ENCODE measurements at places on chromosomes 3 and 15.

- DNase-seq = no peak
Observed at GRCh38 chr15:90659481-90659880, 57.7 kb upstream of the BLM start.

- no peak for DNase-seq
Observed at GRCh38 chr3:123724306-123724705, 139.5 kb upstream of the HACD2 start.

DNA sequence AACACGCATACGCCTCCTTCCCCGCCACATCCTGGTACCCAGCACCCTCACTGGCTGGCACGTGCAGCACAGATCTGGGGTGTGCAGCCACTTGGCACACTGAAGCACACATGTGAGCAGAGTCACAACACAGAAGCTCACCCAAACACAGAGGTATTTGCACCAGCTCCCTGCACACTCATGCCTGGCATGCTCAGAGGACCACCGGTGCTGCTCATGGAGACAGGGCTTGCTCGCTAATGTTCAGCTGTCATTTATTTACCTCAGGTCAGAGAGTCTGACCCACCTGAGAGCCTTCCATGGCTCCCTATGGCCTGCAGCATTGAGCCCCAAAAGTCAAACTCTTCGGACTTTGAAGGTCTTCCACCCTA lies 70.4 kb downstream of the ADAMTS7 start:
- no peak for DNase-seq

- DNase-seq = no peak
Observed at GRCh38 chr3:15309662-15310335, 22.6 kb downstream of the SH3BP5 start.

DNA sequence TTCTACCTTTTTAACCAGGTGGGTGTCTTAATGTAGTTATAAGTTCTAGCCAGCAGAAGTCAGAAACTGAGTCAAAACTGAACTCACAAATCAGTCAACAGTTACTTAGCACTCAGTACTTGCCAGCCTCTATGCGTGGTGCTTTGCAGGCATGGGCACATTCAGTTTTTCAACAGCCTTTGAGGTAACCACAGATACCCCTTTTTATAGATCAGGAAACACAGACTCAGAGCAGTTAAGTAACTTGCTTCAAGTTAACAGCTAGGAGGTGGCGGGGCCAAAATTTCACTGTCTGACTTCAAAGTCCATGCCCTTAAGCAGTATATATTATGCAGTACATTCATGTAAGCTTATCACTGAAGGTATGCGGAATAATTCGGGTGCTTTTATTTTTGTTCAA lies 139.4 kb downstream of the FHIT start:
- no peak for DNase-seq

- no peak for DNase-seq
Observed at GRCh38 chr15:77759896-77760592, 127.3 kb upstream of the LINGO1 start.

GRCh38 chr15:100245487-100245820 lies 96.3 kb downstream of the ADAMTS17 start:
- no peak for DNase-seq

DNA sequence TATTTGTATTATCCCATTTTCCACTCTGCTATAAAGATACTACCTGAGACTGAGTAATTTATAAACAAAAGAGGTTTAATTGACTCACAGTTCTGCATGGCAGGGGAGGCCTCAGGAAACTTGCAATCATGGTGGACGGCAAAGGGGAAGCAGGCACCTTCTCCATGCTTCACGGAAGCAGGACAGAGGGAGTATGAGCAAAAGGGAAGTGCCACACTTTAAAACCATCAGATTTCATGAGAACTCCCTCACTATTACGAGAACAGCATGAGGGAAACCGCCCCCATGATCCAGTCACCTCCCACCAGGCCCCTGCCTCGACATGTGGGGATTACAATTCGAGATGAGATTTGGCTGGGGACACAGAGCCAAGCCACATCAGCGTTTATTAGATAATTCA lies 172.8 kb downstream of the NR2F2 start:
- DNase-seq = no peak

DNA sequence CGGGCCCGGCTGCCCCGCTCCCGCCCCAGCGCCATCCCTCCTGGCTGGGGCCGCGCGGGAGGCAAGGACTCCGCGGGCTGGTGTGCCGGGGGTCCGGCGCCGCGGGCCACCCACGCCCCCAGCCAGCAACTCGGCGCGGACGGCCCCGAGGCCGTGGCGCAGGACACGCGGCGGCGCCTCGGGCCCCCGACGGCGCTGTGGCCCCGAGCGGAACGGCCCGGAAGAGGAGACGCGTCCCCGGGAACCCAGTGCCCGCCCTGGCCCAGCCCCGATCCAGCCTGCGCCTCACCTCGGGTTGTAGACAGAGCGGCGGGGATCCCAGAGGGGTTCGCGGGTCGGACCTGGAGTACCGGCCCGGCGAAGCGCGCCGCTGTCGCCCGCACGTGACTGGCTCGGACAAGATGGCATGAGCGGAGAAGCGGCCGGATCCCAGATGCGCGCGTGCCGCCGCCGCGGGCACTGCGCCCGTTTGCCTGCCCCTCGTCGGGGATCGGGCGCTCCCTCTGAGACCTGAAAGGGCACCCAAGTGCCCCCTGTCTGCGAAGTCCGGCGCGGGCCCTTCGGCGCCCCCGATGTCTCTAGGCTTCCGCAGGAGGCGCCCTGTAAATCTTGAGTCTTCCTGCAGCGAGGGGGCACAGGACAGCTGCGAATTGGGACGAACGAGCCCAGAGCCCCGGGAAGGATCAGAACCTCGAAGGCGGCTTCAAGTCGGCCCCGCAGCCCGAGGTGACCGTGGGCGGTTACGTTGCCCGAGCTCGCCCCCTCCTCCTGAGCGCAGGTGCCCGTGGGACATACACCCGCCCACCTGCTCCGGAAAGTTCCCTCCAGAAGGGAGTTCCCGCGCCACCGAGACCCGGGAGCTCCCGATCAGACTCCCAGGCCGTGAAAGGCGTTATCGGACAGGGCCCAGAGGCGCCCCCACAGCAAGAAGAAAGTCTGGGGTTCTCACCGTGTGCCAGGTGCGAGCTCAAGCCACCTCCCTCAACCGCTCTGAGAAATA lies 598 bp upstream of the SFMBT1 start:
- peak; percentile 81 for DNase-seq

- DNase-seq = no peak
Observed at GRCh38 chr3:54986294-54986693, 58.4 kb upstream of the LRTM1 start.

DNA sequence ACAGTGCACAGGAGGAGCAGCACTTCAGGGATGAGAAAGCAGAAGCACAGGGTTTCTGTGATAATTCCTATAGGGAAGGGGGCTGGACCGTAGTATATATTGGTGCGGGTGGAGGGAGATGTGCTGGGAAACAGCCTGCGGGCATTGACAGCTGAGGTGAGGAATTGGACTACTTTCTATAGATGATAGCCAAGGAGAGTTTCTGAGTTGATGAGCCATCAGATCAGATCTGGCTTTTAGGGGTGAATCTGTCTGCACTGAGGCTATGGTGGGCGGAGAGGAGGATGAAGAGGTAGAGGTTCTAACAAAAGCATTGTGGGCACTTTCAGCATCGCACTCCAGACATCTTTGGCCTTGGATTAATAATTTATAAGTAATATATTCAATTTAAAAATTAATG lies 33.1 kb downstream of the SELENOT start:
- no peak for DNase-seq

DNA sequence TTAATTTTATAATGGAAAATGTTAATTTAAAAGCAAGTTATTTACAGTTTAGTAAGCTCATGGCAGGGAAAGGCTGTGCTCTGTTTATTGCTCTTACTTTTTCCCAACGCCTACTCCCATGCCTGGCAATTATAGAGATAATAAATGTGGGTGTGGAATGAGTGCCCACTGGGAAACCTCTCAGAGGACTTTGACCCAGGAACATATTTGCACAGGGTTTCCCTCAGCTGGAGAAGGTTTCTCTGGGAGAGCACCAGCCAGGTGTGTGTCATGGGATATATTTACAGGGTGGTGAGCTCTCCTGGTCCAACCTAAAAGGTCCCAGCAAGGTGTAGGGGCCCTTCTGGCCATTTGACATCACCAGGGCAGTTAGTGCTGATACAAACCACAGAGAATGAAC lies 27.9 kb downstream of the ZNF710 start:
- DNase-seq = no peak

DNA sequence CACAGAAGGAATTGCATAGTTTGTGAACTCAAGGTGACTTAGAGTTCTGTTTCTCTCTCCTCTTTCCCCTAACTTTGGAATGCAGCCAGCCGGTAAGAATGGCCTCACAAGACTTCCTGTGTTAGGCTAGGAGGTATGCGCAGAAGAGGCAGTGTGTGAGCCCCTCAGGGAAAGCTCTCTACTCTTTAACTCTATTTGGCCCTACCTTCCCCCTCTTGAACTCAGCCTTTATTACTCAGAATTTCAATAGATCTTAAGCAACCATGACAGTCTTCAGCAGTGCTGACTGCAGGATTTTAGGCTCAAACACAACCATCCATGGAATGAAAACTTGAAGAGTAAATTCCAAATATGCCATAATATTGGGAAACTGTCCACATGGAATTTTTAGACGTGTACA lies 209.5 kb downstream of the DTWD1 start:
- DNase-seq = no peak

DNA sequence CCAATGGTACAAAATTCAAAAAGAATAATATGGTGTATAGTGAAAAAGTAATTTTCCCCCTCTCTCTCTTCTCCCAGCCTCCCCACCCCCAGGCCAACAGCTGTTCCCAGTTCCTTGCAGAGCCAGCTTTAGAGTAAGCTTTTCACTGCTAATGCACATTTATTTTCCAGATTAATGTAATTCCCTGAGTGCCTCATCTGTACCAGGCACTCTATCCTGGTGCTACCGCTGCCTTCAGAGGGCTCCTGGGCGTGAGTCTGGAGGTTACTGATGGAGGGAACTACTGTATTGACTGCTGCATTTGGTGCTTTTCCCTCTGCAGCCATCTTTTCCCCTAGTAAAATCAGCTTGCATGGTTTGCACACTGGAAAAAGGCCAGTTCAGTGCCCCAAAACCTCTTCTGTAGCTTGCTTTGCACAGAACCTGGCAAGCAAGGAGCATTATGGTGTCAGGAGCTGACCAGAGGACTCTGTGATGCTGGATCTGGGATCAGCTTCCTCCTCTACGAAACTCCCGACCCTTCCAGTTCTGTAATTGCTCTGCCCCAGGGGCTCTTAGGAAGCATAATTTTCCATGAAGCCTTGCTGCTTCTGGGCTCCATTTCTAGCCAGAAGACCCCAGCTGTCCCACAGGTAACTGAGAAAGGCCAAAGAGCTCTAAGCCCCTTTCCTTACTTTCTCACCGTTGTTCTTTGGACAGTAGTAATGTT lies 8.5 kb upstream of the USP3 start:
- DNase-seq = peak; percentile 72

- DNase-seq = no peak
Observed at GRCh38 chr3:69776289-69776688, 37.0 kb downstream of the MITF start.

DNA sequence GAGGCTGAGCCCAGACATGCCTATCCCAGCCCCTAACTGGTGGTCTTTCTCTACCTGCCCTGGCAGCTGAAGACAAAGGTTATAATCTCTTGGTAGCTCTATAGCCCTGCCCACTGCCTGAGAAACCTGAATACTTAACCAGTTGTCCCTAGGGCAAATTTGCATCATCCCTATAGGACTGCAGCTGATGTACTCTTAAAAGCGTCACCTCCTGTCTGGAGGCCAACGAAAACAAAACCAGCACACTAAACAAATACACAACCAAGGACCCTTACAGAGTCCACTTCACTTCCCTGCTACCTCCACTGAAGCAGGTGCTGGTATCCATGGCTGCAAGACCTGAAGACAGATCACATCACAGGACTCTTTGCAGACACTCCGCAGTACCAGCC lies 98.0 kb downstream of the KCNAB1 start:
- DNase-seq = no peak

DNA sequence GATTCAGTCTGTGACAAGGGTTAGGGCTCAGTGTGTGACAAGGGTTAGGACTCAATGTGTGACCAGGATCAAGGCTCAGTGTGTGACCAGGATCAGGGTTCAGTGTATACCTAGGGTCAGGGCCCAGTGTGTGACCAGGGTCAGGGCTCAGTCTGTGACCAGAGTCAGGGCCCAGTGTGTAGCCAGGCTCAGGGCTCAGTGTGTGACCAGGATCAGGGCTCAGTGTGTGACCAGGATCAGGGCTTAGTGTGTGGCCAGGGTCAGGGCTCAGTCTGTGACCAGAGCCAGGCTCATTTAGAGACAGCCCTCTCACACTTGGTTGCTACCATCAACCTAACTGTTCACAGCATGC lies 24.2 kb downstream of the LOXL1 start:
- DNase-seq = no peak

GRCh38 chr15:48498828-48499227 lies 146.7 kb downstream of the FBN1 start:
- DNase-seq = no peak
